Esophagus squamous epithelium (tissue), 5 donors: ENCODE measurements at places on chromosomes 3 and 15.

- DNase-seq = no peak
Measured at GRCh38 chr3:48711727-48712126, 5.3 kb downstream of the IP6K2 start.

DNA sequence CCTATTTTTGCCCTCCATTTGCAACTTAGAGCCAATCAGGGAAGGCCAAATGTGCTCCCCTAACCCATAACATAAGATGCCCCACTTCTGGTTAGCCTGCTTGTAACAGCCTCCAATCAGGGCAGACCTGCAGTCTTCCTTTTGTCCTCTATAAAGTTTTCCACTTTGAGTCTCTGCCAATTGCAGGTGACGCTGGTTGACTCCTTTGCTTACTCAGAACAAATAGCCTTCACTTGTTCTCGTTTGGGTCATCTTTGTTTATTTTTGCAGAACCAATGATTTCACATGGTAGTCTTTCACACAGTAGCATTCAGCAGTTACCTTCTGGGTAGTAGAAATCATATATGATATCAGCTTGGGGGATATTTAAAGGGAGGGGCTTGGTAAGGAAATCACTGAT lies 225.6 kb downstream of the MINAR1 start:
- no peak for DNase-seq

GRCh38 chr15:42490291-42490670 lies 660 bp downstream of the ZNF106 start:
- DNase-seq = no peak

DNA sequence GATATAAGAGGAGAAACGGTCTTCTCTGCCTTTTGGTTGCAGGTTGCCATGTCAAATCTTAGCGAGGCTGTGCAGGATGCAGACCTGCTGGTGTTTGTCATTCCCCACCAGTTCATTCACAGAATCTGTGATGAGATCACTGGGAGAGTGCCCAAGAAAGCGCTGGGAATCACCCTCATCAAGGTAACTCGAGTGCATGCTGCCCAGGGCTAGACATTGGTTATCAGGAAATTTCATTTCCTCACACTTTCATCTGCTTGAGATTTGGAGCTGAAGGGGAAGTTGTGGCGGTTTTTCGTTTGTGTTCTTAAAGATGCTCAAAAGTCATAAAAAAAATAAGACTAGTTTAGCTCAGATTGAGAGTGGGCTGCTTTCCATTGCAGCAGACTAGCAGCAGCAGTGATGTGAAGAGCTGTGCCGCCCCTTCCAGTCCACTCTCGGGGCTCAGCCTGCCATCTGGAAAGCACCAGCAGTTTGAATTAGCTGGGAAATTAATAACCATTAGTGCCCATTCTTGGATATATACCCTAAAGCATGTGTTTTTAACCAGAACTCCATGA lies 32.2 kb downstream of the GPD1L start:
- no peak for DNase-seq

DNA sequence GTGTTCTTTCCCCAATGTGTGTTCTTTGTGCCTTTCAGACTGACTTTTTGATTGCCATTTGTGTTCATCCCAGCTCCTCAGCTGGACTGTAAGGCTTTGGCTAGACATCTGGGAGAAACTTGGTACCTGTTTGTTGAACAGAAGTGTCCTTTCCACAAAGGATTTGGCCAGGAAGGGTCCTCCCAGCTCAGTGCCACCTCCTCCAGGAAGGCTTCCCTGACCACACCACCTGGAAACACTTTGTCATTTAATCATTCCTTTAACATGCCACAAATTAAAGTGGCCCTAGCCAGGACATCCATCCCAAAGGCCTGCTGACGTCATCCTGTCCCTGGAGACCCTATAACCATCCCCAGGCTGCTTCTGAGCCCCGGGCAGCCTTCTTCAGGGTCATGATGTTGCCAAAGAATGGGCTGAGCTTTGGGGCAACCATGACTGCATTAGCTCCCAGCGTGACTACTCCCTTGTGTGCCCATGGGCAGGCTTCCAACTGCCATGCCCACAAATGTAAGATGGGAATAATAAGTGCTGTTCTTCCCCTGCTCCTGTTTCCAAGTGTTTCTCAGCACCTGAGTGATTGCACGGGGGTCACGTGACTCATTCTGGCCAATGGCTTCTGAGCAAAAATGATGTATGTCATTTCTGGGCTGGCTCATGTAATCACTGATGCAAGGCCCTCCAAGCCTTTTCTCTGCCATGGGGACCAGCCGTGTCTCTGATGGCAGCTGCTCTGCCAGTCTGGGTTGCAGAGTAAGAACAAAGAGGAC lies 112.5 kb upstream of the SMAD3 start:
- DNase-seq = no peak

GRCh38 chr3:168490981-168491380 lies 395.3 kb upstream of the GOLIM4 start:
- DNase-seq = no peak

GRCh38 chr3:33211444-33211843 lies 7.2 kb downstream of the SUSD5 start:
- no peak for DNase-seq

DNA sequence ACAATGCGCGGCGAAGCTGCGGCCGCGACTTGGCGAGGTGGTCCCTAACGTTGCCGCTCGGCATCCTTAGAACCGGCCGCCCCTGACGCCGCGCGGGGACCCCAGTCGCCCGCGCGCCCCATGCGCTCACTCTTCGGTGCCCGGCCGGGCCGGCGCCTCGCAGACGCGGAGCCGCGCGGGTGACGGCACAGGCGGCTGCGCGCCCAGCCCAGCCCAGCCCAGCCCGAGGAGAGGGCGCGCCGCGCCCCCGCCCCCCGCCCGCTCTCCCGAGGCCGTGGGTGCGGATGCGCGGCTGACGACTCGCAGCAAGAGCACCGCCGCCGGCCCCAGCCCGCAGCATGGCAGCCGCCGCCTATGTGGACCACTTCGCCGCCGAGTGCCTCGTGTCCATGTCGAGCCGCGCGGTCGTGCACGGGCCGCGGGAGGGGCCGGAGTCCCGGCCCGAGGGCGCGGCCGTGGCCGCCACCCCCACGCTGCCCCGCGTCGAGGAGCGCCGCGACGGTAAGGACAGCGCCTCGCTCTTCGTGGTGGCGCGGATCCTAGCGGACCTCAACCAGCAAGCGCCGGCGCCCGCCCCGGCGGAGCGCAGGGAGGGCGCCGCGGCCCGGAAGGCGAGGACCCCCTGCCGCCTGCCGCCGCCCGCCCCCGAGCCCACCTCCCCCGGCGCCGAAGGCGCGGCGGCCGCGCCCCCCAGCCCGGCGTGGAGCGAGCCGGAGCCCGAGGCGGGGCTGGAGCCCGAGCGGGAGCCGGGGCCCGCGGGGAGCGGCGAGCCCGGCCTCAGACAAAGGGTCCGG lies 437 bp downstream of the KLF13 start:
- DNase-seq = no peak

DNA sequence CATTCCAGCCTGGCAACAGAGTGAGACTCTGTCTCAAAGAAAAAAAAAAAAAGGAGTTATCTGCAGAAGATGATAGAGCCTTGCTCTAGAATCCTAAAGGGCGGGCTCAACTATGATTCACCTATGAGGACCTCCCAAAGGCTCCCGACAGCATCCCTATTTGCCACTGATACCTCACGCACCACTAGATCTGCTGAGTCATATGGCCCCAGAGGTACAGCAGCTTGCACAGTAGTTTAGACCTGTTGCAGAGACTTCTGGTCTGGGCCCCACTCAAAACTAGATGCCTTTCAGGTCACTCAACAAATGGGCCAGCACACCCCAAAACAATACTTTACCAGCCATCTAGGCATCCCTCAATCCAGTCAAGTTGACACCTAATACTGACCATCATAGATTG lies 38.1 kb upstream of the PTX3 start:
- no peak for DNase-seq

- DNase-seq = no peak
Measured at GRCh38 chr3:27141668-27142067, 227.5 kb downstream of the NEK10 start.

DNA sequence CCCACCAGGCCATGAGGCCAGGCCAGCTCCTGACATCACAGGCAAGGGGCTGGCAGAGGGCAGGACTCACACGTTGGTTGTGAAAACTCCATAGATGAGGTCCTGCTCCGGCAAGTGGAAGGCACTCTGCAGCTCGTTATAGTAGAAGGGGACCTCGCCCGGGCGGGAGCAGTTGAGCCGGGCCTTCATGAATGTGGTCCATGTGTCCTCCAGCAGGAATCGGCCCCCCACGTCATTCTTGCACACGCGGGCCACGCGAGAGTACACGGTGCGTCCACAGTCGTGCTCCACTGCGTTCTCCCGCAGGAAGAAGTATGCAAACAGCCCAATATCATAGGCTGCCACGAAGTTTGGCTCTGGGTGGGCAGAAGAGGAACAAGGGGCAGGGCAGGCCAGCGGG lies 101.2 kb downstream of the SEMA5B start:
- no peak for DNase-seq

DNA sequence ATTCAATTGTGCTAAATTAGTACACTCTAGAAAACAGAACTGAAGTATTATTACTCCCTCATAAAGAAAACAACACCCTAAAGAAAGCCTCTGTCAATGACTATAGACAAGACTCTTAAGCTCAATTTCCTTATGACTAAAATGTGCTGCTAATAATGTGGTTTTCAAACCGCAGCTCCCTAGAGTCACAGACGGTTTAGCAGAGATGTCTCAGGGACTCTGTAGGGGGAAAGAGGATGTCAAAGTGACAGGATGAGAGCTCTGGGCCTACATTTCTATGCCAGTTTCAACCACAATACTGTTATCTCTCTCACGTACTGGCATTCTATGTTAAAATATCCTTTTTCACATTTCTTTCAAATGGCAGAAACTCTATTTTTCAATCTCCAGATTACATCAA lies 37.6 kb upstream of the WDR49 start:
- DNase-seq = no peak

GRCh38 chr3:76111808-76112207 lies 326.5 kb upstream of the ZNF717 start:
- DNase-seq = no peak

DNA sequence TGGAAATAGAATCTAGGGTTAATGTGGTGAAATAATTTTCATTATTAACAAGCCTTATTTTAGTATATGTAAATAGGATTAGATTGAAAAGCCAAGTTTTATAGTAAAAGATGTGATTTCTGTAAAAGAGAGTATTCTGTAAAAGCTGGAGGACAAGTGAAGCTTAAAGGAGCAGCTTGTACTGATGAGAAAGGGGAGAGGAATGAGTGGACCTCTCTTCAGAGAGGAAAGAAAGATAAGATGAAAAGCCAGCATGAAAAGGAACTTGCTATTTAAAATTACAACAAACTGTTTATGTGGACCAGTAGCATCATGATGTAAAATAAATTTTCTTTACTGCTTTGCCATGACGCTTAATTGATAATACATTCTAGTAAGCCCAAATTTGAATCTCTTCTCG lies 18.5 kb downstream of the ALCAM start:
- DNase-seq = no peak

DNA sequence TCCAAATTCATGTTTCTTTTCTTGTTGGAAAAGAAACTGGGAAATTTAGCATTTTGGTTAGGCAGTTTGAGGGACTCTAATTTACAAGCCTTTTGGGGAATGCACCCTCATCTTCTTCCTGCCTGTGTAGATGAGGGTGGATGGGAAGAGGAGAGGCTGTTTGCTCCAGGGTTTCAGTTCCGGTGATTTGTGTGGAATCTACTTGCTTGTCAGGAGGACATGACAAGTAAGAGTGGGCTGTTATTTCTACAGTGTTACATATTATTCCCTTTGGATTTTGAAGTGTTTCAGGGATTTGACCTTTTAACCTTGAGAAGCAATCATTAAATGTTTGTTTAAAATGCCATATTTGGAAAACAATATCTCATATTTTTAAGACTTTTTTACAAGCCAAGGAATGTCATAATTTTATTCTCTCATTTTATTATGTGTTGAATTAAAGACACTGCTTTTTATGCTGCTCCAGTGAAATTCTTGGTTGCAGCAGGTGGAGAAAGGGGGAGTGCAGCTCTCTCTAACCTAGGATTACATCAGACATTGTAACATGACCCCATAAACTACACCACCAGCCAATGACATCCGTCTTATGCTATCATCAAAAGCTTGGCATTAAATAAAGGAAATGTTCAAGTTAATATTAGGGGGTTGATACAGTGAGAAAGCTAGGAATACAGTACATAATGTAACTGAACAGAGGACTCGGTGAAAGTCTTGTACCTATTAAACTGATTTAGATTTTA lies 30.2 kb downstream of the PLAAT1 start:
- no peak for DNase-seq

DNA sequence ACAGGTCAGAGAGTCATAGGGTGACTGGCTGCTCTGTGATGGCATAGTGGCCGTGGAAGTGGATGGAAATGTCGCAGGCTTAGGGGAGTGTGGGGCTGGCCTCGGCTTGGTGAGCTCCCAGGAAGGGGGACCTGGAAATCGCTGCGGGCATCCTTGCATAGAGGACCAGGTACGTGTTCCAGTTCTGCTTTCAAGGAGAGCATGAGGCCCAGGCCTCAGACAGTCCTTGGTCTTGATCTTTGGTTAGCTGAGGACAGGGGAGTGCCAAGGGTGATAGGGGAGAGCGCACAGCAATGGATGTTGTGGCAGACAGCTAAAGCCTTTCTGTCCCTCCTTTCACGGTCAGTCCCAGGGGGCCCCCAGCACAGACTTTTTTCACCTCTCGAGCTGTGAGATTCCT lies 110.5 kb downstream of the SNRPN start:
- DNase-seq = no peak

DNA sequence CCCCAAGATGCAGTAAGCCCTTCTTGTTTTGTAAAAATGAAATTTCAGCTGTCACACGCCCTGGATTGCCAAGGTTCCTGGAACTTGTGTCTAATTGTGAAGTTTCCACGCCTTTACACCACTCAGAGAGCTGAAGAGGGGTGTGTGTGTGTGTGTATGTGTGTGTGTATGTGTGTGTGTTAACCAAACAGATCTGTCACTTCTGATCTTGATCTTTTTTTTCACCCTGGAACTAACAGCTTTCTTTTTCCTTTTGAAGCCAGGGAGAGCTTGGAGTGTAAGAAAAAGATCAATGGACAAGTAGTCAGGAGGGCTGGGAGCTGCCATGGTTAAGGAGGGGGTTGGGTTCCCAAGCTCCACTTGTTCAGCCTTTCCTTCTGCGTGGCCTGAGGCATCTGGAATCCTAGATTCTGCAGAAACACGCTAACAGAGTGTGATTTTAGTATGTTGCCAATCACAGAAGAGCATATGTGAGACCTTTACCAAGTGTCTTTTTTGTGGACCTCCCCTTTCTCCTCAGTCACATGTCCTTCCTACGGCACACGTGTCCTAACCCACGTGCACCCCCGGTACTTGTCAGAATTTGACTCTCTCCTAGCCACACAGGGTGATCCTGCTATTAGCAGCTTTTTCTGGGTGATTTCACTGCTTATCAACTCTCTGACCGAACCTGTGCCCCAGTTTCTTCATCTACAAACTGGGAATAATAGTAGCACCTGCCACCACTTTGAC lies 11.5 kb downstream of the TIMP4 start:
- DNase-seq = no peak

GRCh38 chr3:11060500-11061251 lies 68.1 kb downstream of the SLC6A1 start:
- no peak for DNase-seq
